Right ventricle myocardium superior (tissue), 1 donor: ENCODE measurements at places on chromosomes 7 and 10. TPM values are rescaled to one million over a fixed set of nuclear protein-coding genes. Genes with fewer than 3 reads are reported as not detected.

DNA sequence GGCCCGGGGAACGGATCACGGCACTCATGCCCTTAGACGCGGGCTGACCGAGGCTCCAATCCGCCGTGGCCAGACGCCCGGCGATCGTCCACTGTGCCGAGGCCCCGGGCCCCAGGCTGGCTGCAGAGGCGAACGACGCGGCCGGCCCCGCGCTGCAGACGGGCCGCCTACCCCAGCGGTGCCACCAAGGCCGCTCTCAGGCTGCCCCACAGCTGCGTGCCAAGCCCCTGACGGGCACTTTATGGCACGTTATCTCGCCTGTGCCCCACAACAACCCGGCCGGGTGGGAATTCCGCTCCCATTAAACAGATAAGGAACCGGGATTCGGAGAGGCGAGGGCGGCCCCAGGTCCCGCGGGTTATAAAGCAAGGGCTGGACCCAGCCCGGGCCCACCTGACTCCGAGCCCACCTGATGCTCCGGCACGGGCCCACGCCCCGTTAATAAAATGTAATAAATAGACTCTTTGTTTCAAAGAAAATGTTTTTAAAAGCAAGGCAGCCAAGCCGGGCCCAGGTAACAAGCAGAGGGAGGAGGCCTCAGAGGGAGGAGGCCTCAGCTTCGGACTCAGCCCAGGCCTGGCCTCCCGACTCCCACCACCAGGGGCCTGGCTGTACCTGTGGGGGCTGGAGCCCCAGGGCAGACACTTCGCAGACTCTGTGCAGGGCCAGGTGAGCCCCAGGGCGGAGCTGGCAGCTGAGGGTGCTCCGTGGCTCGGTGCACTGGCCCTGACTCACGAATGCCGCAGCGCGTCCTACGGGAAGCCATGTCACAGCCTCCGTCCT, 79.7 kb downstream of the FOXL3 start:
- peak; percentile 33 for DNase-seq

ADGRA1 gene
- not detected for total RNA-seq

- DNase-seq, result no peak
Measured at GRCh38 chr7:5743803-5744202, 37.7 kb downstream of the RNF216 start.

DNA sequence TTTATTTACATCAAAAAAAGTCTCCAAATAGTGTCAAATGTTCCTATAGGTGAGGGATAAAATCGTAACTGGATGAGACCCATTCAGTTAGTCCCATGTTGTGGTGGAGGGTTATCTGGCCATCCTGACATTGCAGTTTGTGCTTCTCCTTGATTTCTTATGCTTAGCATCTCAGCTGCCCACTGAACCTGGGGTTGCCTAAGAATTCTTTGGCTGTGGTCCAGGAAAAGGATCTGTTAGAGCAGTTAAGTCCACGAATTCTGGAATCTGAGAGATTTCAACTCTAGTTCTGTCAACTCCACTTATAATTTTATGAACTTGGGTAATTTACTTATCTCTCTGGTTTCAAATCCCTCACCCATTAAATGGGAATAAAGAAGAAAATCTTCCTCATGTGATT, 1673.4 kb downstream of the REEP3 start:
- no peak for DNase-seq

DNA sequence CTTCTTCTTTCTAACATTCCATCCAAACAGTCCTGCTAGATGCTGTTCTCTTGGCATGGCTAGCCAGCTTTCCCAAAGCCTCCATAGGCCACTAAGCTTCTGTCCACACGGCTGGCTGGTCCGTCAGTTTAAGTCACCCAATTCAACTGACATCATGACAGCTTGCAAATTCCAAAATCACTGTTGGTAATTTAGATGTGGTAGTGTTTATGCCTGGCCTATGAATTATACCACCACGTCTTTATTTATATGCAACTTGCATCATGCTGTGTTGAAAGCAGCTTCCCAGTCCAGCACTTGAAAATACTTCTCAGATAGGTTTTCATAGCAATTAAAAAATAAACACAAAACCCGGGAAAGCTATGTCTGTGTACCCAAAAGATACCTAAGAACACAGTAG, 2.2 kb upstream of the VIM start:
- DNase-seq, result no peak

DNA sequence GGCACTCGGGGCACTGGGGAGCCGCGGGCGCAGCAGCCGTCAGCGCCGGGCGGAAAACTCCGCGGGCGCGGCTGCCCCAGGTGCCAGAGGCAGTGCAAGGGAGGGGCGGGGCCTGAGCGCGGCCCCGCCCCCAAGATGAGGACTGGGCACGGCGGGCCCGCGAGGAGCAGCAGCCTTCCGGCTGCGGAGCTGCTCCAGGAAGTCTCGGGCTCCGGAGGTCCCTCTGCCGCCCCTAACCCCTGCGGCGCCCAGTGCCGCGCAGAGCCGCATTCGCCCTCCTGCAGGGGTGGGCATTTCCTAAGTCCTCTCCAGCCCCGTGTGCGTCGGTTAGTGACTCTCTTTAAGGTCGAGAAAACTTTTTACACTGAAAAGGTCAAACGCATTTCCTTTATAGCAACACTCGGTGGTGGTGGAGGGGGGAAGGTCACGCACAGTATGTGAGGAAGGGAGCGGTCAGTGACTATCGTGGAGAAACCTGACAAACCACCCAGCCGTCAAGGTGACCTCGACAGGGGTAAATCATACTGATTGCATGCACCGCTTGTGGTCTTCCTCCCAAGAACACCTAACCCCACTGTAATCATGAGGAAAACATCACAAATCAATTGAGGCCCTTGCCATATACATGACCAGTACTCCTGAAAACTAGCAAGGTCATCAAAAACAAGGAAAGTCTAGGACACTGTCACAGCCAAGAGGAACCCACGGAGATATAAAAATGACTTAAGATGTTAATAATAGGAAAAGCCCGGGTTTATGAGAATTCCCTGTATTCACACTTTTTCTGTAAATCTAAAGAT, at the start of gene ANXA11:
TSS of gene ANXA11 (minus strand) at position 61 of the 800 bp plus-strand sequence. CDS start 32,676 bp downstream, outside the sequence.
- peak; percentile 92 for DNase-seq

- no peak for DNase-seq
Measured at GRCh38 chr10:104049504-104050250, 36.0 kb downstream of the COL17A1 start.
